SK-N-MC (cell line): ENCODE measurements at places on chromosomes 3 and 15.

GRCh38 chr3:50418850-50419249 lies 59.5 kb upstream of the TMEM115 start:
- no peak for DNase-seq

DNA sequence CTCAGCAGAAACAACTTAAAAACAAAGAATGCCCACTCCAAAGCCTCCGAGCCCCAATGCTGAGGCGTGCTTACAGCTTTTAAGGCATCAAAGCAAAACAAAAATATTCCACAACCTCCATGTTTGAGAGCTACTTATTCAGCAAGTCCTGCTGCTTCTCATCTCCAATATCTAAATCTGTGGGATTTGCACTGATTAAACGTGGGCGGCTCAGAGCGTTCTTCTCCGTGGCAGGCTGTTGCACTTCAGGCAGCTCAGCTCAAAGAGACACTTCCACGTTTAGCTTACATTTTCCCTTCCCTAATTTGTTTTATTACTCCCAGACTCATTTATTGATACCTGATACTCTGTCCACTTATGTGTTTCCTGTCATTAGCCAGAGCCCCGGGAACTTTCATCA lies 282.6 kb upstream of the MCTP2 start:
- DNase-seq: no peak

DNA sequence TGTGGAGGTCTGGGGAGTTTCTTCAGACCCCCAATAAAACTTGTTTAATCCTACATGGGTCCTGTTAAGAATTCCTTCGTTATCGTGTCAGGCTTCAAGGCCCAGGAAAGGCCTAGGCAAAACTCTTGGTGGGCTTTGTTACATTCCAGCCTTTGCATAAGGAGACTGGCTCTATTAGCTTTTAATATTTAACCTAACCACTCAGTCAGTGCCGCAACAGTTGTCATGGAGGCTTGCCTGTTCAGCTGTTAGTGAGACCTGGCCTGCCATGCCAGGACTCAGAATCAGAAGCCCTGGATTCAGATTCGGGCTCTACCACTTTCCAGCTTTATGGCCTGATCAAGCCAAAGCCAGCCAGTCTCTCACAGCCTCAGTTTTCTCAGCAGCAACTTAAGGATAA lies 19.6 kb downstream of the EIF1B start:
- DNase-seq: no peak

DNA sequence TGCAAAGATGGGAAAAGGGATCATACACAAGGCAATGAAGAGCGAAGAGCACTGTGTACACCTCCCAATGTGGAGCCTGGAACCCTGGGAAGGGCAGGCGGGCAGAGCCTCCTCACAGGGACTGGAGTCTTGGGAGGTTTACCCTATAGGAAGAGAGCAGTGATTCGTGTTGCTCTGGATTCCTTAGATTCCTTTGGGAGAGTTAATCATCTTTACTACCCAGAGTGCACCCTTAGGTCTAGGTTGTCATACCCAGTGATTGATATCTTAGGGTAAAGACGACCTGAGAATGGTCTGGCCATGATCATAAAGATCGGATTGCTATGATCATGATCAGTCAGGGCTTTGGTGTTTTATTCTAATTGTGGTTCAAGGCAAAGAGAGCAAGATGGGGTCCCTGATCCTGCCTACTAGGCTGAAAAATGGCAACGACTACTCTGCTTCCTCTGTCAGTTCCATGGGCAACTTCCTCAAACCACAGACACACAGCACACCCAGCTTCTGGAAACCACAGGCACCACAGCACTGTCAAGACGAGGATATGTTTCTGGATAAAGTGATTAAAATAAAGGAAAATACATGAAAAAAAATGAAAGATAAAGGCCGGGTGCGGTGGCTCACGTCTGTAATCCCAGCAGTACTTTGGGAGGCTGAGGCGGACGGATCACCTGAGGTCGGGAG lies 20.4 kb upstream of the MAP6D1 start:
- no peak for DNase-seq

DNA sequence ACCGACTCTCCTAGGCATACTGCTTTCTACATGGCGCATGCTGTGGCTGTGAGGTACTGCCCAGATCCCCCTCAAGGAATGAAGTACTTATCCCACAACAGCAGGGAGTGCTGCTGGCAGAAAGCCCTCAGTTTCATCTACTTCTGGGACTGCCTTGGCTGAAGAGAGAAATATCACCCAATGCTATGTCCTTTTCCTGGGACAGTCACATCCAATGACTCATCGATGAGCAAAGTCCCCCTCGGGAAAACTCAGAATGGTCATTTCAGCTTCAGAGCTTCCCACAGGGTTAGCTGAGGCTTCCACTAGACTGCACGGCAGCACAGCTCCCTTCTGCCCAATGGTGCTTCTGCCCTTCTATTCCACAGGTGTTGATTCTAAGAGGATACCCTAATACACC lies 3.6 kb upstream of the NMD3 start:
- DNase-seq: no peak

DNA sequence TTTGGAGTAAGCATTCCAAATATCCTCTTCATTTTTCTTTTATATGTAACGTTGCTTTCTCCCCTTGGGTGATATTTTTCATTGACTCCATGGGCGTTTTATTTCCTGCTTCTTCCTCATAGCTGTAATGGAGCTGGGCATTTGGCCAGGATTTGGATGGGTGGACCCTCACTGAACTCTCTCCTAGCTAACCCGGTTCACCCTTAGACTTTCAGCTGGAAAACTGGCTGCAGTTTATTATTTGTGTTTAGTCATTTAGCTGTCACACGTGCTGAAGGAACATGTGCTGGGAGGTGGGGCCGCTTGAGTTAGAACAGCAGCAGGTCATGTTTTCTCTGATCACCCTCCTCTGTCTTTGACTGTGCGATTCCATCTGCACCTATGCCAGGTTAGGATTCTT lies 407.6 kb downstream of the ZIC1 start:
- DNase-seq: peak; percentile 20

GRCh38 chr15:74641151-74641550 lies 25.5 kb downstream of the CLK3 start:
- DNase-seq: no peak

DNA sequence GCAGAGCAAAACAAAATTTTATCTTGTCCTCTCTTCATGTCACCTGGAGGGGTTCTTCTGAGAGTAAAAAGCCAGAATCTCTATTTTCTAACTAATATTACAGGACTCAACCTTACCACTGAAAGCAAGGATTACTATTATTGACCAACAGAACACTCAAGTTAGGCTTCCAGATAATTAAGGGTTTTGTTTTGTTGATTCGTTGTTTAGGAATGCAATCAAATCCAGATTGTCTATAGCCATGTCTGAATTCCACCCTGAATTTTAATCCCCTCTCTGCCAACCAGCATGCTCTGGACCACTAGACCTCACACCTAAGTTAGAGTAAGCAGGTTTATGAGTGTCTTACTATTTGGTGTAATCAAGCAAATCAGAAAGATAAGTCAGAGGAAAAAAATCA lies 90.7 kb downstream of the PEAK1 start:
- no peak for DNase-seq

DNA sequence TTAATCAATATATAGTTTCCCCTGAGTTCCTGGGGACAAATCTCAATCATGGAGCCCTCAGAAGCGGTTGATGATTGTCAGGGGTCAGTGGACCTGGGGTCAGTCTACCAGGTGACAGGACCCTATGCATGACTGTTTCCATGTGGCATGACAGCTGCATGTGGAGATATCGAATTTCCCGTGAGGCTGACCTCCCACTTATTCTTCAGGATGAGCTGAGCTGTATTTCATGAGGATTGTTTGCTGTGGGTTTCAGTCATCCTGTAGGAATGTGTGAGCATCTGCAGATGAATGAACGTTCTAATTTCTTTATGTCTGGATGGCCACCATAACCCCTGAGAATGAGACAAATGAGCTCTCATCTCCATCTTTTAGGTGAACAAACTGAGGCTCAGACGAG lies 93.0 kb upstream of the HES1 start:
- no peak for DNase-seq

GRCh38 chr3:124032311-124032880 lies 40.5 kb upstream of the ROPN1 start:
- DNase-seq: no peak

DNA sequence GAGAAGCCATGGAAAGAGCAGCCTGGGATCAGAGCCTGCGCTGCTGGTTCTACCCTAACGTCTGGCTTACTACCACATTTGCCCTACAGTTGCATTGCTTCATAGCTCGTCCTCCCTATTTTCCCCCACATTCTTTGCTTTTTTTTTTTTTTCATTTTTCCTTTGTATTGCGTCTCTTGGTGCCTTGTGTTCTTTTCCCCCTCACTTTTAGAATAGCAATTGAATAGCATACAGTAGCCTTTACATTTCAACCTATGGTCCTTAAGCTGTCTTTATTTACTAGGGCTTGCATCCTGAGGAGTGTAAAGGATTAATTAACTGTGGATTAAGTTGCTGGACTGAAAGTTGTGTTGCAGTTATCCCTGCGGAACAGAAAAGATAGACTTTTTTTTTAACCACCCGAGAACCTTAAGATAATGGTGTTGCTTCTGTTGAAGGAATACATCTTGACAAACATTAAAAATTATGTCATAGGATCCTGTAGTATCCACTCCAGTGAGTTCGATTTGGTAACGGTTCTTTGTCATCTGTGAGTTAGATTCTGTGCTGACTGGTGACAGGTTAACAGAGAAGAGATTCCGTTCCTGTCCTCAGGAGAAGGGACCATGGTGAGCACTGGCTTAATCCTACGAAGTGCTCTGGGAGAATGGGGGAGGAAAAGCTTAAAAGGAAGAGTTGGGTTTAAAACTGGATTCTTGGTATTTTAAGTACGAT lies 417.4 kb upstream of the NAALADL2 start:
- DNase-seq: no peak

DNA sequence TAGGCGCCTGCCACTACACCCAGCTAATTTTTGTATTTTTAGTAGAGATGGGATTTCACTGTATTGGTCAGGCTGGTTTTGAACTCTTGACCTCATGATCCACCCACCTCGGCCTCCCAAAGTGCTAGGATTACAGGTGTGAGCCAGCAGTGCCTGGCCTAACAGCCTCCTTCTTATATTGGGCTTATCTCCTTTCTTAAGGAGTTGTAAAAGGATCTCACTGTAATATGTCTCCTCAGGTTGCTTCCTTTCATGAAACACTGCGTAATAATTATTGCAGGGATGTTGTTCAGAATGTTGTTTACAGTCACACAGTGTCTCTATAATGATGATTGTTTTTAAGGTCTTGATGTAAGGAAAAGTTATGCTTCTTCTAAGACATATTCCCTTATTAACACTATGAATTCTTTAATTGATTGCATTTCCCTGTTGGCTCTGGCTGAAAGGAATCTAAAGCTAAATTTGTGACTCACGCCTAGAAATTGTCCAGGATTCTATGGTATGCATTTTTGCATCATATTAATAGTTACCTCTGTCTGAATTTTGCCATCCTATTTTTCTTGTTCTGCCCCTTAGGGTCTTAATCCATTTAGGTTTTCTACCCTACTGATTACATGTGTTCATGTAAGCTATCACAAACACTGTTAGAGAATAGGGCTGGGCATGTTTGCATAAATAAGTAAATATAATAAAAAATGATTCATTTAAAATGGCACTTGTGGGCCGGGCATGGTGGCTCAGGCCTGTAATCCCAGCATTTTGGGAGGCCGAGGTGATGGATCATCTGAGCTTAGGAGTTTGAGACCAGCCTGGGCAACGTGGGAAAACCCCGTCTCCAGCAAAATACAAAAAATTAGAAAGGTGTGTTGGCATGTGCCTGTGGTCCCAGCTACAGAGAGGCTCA lies 24.5 kb upstream of the RNF111 start:
- DNase-seq: no peak

DNA sequence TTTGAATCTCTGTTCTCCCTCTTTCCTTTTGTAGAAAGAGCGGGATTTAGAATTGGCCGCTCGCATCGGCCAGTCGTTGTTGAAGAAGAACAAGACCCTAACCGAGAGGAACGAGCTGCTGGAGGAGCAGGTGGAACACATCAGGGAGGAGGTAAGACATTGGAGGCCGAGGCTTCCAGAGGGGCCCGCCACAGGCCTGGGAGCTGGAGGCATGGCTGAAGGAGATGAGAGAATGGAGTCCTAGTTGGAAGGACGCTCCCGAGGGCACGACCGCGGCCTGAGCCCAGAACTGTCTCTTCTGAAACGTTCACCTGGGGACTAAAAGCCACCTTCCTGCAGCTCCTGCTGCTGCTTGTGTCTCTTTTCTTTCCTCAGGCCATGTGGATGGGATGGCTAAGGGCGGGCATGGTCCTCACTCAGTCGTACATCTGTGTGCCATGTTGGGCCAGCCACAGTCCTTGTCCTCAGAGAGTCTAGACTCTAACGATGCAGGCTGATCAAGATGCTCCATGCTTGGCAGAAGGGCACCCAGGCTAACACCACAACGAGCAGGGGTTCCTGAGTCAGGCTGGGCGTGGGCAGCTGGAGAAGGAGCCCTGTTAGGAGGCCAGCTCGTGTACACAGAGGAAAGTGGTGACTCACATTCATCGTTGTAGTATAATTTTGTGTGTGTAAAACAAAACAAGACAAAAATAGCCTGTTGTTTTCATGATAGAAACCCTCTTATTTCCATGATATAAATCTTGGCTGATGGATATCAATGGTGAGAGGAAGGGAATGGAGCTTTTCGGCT lies 81.1 kb downstream of the CCK start:
- DNase-seq: no peak

DNA sequence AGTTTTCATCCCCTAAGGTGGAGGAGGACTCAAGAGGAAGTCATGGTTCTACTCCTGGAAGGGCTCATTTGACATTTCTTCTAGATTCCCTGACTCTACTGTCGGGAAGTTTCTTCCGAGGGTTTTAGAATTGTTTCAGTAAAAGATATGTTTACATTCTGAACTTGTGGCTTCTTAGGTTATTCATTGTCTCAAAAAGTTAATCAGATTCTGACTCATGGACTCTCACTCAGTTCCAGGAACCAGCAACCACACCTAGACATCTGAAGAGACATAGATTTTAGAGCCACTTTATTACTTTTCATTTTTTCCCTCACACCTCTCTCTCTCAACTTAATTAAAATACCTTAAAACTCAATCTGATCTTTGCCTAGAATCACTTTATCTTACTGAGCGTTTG lies 862.6 kb downstream of the AGBL1 start:
- no peak for DNase-seq

- no peak for DNase-seq
Measured at GRCh38 chr3:169968224-169968885, 1.7 kb downstream of the SEC62 start.

DNA sequence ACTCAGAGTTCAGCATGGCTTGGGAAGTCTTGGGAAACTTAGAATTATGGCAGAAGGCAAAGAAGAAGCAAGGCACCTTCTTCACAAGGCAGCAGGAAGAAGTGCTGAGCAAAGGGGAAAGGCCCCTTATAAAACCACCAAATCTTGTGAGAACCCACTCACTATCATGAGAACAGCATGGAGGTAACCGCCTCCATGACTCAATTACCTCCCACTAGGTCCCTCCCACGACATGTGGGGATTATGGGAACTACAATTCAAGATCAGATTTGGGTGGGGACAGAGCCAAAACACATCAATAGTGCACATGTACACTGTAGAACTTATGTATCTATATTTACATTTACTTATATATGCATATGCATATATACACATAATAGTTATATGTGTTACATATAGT lies 565.3 kb upstream of the NR2F2 start:
- DNase-seq: no peak
